ENCODE measurements at places on chromosomes 11 and 22.

- DNase-seq = no peak
Observed at GRCh38 chr11:120043328-120043945, 94.5 kb downstream of the TRIM29 start.

- DNase-seq = peak; percentile 64
Observed at GRCh38 chr11:125036933-125037332, 26.2 kb upstream of the SLC37A2 start.

GRCh38 chr11:36398231-36398953 lies 102.3 kb downstream of the PRR5L start:
- no peak for DNase-seq

DNA sequence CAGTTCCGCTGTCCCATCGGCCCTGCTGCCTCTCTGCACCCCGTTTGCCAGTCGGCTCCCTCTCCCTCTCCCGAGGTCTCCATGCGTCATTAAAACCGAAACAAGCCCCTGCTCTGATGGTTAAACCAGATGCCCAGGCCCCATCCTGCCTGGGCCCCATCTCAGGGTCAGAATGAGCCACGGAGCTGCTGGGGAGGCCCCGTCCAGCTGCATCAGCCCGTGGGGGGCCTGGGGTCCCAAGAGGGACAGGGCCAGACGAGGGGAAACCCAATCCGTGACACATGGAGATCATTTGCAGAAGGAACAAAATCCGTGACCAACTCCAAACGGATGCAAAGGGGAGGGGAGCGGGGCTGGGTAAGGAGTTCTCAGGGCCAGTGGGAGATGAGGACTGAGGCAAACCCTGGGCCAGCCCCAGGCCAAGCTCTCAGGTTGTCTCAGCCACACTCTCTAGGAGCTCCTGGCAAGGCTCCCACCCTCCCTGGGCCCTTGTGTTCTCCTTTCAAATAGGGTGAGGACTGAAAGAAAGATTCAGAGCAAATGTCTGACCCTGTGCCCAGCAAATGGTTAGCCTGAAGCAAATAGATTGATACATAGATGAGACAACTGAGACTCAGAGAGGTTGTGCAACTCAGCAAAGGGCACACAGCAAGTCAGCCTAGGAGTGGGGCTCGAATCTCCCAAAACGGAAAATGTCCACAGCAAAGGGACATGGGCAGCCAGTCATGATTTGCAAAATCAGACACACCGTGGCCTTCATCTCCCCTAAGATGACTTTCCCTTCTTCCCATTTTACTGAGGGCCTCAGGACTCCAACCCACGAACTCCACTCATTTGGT lies 162.1 kb downstream of the MN1 start:
- DNase-seq = no peak

DNA sequence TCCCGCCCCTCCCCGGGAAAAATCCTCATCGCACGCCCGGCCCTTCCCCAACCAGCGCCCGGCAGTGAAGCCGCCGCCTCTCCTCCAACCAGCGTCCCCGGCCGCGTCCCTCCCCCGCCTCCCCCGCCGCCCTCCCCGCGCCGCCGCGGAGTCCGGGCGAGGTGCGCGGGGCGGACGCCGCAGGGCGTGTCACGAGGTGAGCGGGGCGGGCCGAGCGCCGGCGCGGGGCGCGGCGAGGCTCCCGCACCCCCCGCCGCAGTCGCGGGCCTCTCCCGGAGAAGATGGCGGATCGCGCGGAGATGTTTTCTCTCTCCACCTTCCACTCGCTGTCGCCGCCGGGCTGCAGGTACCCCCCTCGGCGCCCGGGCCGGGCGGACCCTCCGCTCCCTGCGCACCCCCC lies at the start of gene MAPK8IP2:
Gene MAPK8IP2, plus strand, starts transcription at position 256 of the 400 bp plus-strand sequence. Its CDS starts 26 bp downstream, at position 282.
- no peak for DNase-seq

GRCh38 chr11:47611348-47611794 lies 17.2 kb upstream of the C1QTNF4 start:
- no peak for DNase-seq

- no peak for DNase-seq
Observed at GRCh38 chr11:20544603-20545237, 54.7 kb upstream of the SLC6A5 start.

Measured in activated CD4-positive, alpha-beta T cell treated with anti-CD3 and anti-CD28 coated beads, Interleukin-10, Interleukin-2, amounts not matched to agents 100 ng/mL and 50 ng/mL, durations not matched to agents 16 hours and 8 hours (primary cell).